ENCODE measurements at places on chromosomes 3 and 15.

GRCh38 chr3:182116386-182116785, 404.7 kb downstream of the SOX2 start:
- no peak for DNase-seq

GRCh38 chr3:188635258-188636042, 481.5 kb downstream of the LPP start:
- no peak for DNase-seq

GRCh38 chr3:153783106-153783505, 338.1 kb upstream of the ARHGEF26 start:
- no peak for DNase-seq

DNA sequence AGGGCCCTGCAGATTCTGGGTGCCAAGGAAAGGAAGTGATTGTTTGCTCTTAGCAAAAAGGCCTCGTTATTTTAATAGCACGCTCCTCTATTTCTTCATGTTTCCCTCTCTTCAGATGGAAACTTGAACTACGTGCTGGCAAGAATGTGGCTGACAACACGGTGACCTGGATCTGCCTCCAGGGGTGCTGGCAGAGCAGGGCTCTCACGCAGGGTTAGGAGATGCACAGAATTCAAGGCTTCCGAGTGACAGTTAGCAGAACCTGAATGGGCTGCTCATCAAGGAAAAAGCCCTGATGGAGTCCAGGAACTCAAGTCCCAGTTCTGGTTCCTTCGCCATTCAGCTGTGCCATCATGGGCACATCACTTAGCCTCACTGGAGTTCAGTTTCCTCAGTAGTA, 22.7 kb downstream of the CYP19A1 start:
- no peak for DNase-seq
